ENCODE measurements at places on chromosomes 4 and X.

DNA sequence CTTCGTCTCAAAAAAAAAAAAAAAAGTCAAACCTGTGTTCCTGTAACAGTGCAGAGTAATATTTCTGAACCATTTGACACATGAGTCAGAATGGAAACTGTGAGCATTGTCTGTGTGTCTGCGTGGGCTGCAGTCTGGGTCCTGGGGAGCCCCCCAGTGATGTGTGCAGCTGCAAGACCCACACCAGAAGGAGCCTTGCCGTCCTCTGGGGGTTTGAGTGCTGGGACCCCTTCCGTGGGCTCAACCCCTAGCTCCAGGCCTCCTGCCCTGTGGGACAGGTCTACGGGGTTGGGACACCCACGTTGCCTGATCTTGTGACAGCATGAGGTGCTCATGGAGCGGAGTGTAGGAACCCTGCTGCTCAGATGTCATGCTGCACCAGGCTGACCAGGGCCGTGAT lies 43.7 kb downstream of the DDX3X start:
- DNase-seq = no peak

GRCh38 chr4:13917015-13917414 lies 289.5 kb upstream of the BOD1L1 start:
- DNase-seq = no peak

DNA sequence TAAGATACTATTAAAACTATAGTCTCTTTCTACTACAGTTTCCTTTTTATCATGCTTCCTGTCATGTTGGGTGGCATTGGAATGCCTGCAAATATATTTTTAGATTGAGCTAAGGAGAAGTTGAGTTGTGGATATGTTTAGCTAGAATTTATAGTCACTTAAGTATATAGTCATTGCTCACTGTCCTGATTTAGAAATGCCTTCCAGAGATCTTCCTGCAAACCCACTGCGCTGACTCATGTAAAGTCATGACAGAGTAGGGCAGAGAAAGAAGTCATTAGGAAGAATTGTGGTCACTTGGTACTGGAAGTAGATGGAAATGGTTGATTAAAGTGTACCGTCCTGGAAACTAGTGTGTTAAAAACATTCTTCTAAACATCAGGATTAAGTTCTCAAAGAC lies 490.3 kb upstream of the PABPC4L start:
- DNase-seq = no peak

DNA sequence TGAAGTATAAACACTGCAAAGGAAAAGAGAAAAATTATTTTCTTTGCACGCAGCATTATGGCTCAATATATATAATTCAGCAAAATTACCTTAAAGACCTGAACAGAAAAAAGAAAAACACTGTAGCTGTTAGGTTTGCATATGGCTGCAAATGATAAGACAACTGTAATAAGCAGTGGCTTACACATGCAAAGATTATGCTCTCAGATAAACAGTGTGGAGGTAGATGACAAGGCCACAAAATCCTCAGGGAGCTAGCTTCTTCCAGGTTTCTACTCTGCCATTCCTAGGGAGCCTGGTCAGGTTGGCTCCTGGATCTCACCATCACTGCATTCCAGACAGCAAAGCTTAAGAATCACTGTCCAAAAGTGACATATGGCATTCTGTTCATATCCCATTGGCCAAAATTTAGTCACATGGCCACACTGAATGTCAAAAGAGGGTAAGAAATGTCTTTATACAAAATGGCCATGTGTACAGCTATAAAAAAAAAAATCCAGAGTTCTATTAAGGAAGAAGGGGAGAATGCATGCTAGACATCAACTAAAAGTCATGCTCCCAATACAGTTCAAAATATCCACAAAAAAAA lies 195.2 kb upstream of the SLC7A11 start:
- no peak for DNase-seq

- no peak for DNase-seq
Observed at GRCh38 chrX:20515841-20516461, 249.2 kb upstream of the RPS6KA3 start.

GRCh38 chrX:31093639-31093975 lies 21.8 kb upstream of the FTHL17 start:
- no peak for DNase-seq

DNA sequence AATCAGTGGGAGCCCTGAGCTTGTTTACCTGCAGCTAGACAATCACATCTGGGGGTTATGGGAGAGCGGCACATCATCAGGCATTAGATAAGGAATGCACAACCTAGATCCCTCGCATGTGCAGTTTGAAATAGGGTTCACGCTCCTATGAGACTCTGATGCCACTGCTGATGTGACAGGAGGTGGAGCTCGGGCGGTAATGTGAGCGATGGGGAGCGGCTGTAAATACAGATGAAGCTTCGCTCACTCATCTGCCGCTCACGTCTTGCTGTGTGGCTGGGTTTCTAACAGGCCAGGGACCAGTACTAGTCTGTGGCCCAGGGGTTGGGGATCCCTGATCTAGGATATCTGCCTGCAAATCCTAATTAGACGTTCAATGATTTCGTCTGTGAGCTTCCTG lies 90.3 kb downstream of the CRMP1 start:
- no peak for DNase-seq

DNA sequence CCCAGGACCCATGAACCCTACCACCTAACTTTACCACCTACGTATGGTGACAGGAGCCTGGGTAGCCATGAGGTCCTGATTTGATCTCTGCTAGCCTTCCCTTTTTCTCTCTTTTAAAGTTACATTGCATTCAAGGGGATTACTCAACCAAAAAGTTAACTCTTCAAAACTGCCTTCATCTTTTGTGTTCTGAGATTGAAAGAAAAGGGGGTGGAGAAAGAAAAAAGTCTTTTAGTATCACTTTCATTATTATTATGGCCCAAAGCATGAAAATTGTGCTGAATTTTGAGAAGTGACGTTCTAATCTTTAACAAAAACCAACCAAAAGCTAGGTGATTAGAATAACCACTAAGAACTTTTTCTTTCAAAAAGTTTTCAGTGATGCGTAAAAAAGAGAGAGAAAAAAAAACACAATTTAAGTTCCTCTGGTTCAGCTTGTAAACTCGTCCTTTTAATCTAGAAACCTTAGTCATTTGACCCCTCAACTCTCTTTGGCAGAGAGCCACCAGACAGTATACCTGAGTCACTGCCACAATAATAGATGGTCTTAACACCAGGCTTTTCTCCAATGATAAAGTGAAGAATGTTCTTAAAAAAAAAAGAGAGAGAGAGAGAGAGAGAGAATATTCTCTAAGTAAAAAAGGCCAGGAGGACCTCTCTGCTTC lies 347.4 kb upstream of the FGF13 start:
- no peak for DNase-seq

GRCh38 chr4:96354036-96354712 lies 514.3 kb downstream of the PDHA2 start:
- DNase-seq = peak; percentile 6

GRCh38 chr4:5052204-5052702 lies 973 bp downstream of the STK32B start:
- no peak for DNase-seq
